Activated naive CD4-positive, alpha-beta T cell (primary cell): ENCODE measurements at places on chromosomes 12 and 14.

GRCh38 chr12:85711735-85712390, 124.3 kb downstream of the RASSF9 start:
- no peak for DNase-seq

- no peak for DNase-seq
Measured at GRCh38 chr12:111759991-111760390, 6.7 kb upstream of the ALDH2 start.

- DNase-seq = no peak
Measured at GRCh38 chr12:51242876-51243275, 4.2 kb downstream of the DAZAP2 start.

- DNase-seq = no peak
Measured at GRCh38 chr14:94542111-94542810, 19.0 kb upstream of the SERPINA4 start.

- DNase-seq = no peak
Measured at GRCh38 chr12:21662122-21662792, 4.6 kb upstream of the LDHB start.

GRCh38 chr12:78711954-78712353, 152.6 kb upstream of the SYT1 start:
- no peak for DNase-seq

DNA sequence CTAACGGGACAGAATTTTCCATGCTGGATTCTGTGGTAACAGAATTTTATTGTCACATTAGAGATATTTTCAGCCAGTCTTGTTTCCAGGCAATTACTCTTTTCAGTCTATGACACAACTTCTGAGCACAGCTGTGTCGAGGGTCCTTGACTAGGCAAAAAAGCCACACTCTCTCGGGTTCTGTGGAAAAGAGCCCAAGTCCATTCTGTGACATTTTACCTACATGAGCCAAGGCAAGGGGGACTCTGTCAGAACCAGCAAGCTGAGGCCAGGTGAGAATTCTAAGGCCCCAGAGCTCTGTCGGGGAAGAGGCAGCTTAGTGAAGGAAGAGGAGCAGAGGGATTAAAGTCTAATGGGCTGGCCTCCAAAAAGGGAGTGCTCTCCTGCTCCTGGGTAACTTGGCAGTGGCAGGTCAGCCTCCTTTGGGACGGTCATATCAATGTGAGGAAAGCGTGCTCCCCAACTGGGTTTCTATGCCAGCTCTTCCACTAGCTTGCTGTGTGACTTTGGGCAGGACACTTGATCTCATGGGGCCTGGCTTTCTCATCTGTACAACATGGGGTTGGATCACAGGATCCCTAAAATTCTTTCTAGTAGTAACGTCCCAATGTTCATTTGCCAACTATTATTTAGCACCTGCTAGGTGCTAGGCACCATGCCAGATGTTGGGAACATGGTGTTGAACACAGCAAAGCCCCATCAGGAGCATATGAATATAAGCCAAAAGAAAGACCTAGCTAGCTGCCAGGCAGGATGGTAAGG, 16.0 kb upstream of the RIC8B start:
- no peak for DNase-seq

DNA sequence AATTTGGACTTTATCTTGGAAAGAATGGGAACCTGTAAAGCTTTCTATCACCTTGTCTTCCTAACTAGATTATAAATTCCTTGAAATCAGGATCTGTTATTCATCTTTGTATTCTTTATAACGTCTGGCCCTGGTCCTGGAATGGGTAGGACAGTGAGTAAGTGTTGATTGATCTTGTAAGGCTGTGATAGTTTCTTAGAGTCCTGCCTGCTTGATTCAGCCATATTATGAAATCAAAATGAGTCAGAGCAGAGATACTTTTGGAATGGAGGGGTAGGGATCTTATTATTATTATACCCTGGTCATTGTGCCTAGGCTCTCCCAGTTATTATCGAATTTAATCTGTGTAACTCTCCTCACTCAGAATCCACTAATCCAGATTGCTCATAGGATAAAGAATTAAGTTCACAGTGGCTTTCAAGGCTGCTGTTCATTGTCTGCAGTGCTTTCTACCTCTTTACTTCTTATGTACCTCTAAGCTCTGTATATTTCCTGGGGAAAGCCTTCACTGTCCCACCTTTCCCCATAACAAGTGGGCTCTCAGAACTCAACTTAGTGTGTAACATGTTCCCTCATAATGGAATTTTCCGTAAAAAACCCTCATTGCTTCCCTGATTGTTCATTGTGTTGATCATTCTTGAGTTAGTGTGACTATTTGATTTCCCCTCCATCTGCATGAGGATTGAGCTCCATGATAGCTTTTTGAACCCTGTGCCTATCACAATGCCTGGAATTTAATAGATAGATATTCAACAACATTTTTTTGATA, 93.3 kb downstream of the DAAM1 start:
- no peak for DNase-seq

DNA sequence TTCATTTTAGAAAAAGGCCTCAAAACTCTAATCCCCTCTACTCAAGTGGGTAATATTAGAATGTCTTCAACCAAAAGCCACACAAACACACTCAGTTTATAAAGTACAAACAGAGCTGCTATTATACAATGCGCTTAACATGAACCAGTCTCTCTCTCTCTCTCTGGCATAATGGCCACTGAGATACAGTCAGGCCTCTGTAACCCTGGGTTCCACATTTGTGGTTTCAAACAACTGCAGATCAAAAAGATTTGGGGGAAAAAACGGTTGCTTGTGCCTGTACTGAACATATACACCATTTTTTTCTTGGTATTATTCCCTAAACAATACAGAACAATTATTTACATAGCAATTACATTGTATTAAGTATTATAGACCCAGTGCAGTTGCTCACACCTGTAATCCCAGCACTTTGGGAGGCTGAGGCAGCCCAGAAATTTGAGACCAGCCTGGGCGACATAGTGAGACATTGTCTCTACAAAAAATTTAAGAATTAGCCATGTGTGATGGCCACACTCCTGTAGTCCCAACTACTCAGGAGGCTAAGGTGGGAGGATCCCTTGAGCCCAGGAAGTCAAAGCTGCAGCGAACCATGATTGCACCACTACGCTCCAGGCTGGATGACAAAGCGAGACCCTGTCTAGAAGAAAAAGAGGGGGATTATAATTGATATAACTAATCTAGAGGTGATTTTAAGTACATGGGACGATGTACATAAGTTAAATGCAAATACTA, 5.6 kb downstream of the SLC11A2 start:
- DNase-seq = no peak

GRCh38 chr14:55103005-55103640, 25.9 kb upstream of the LGALS3 start:
- no peak for DNase-seq

DNA sequence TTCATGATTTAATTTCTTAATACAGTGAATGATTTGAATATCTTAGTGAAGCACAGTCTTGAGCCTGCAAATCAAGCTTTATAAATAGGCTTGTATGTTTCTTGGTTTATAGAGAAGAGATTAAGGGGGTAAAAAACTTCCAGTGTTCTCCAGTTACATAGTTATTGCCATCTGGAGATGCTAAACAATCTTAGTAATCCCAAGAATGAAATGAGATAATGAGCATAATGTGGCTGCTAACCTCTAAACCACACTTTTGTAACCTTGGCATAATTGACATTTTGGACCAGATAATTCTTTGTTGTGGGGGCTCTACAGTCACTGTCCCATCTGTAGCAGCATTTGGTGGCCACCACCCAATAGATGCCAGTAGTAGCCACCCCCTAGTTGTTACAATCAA, 316.8 kb downstream of the CCDC91 start:
- DNase-seq = no peak

GRCh38 chr14:102902086-102902485, 20.4 kb upstream of the AMN start:
- no peak for DNase-seq

DNA sequence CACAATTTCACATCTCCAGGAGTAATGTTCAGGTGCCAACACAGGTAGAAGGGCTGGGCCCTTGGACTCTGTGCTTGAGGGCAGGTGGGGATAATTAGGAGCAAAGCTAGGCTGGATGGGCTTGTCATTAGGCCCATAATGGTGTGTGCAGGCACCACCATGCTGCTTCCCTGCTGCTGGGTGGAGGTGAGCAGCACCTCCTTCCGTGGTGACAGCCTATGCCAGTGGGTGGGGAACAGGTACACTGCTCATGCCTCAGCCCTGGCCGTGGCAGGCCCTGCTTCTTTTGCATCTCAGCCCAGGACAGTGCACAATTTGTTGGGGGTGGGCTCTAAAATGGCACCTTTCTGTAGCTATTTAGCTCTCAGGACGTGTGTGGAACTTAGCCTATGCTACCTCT, 955.5 kb downstream of the TMTC2 start:
- DNase-seq = no peak

GRCh38 chr12:110266980-110267620, 13.9 kb upstream of the ATP2A2 start:
- DNase-seq = no peak

DNA sequence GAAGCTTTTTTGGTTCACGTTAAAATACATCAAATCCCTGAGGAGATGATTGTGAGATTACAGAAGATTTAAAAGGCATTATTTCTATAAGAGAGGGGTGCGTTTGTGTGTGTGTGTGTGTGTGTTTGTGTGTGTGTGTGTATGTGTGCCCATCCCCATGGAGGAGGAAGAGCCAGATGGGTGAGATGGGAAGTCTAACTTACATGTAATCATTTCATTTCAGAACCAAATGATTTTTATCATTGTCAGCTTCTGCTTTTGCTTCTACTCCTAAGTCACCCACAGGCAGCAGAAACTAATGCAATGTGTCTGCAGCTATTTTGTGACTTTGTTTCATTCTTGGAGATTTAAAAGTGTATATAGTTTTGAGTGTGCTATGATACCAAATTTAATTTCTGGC, 68.7 kb downstream of the SLC4A8 start:
- no peak for DNase-seq

DNA sequence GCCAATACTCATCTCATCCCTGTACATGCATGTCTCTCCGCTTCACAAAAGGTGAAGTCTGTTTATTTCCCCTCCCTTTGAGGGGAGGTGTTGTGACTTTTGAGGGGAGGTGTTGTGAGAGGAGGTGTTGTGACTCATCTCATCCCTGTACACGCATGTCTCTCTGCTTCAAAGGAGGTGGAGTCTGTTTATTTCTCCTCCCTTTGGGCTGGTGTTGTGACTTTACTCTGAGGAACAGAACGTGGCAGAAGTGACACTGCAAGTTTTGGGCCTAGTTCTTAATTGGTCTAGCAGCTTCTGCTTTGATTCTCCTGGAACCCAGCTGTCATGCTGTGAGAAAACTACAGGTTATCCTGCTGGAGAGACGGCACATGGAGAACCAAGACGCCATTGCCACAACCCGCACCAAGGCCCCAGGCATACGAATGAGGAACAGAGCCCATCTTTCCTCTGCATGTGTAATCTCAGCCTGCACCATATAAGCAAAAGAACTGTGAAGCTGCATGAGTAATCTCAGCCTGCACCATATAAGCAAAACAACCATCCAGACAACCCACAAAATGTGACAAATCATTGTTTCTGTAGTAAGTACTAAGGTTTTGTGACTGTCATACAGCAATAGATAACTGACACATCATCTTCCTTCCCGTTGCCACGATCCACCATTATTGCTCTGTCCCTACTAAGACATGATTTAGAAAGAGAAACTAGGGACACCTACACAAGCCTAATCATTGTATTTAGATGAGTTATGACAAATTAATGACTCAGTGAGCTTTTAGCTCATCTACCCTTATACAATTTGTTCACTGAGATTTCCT, 30.0 kb downstream of the GALNT4 start:
- no peak for DNase-seq

GRCh38 chr12:122356192-122356635, 66.3 kb downstream of the CLIP1 start:
- peak; percentile 40 for DNase-seq

GRCh38 chr12:123078120-123078465, 72.8 kb downstream of the PITPNM2 start:
- DNase-seq = no peak

- DNase-seq = no peak
Measured at GRCh38 chr12:93130366-93131054, 201.4 kb upstream of the EEA1 start.

- no peak for DNase-seq
Measured at GRCh38 chr12:121717041-121717699, 4.6 kb downstream of the TMEM120B start.

DNA sequence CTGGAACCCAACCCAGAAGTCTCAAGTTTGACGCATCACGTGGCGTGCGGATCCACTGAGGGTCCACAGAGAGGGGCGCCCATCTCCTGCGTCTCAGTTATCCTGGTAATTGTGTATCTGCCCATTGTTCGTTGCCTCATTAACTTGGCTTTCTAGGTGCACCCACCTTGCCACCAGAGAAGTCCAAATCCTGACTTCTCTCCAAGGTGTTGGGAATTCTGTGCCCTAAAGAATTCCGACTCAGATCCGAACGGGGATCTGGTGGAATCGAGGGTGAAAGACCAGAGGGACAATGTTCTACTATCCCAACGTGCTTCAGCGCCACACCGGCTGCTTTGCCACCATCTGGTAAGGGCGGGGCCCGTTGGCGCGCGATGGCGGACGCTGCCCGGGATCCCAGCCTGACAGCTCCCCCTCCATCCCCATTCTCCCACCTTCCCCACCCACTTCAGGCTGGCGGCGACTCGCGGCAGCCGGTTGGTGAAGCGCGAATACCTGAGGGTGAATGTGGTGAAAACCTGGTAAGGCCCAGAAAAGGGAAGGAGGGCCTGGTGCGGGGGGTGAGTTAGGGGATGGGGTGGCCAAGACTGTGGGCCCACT, 481 bp downstream of the REC8 start:
- DNase-seq = no peak

DNA sequence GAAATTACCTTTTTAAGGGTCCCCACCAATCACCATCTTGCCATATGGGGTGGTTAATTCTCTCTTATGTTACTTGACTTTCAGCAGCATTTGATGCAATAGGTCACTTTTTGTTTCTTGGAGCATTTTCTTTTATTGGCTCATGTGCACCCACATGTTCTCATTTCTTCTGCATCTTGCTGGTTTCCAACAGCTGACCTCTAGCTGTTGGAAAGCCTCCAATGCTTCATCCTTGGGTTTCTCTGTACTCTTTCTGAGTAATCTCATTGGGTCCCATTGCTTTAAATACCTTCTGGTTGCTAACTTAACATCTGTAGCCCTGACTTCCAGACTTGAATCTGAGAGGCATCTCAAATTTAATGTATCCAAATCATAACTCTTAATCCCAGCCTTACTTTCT, 116.8 kb downstream of the CRADD start:
- no peak for DNase-seq

- no peak for DNase-seq
Measured at GRCh38 chr12:131553096-131553777, 157.7 kb upstream of the SFSWAP start.

GRCh38 chr14:75457648-75458165, 29.9 kb downstream of the JDP2 start:
- no peak for DNase-seq
